B cell (primary cell): ENCODE measurements at places on chromosomes 5 and 9. TPM values are rescaled to one million over a fixed set of nuclear protein-coding genes. Genes with fewer than 3 reads are reported as not detected.
A peak's percentile ranks its signal among the peaks of the same experiment; 100 is the strongest.

GRCh38 chr5:81265101-81265500 lies 32.0 kb downstream of the CKMT2 start:
- no peak overlapping the region for H3K4me3 ChIP-seq
- no peak overlapping the region for H3K27ac ChIP-seq
- no peaks in the 10 kb centered on the region for H3K36me3 ChIP-seq
- DNase-seq = no peak
- no peaks in the 10 kb centered on the region for H3K27me3 ChIP-seq

GRCh38 chr9:74711341-74711740 lies 176.4 kb downstream of the TRPM6 start:
- H3K4me1 ChIP-seq = no peaks in the 10 kb centered on the region
- no peaks in the 10 kb centered on the region for H3K36me3 ChIP-seq
- no peak overlapping the region for H3K4me3 ChIP-seq
- no peak overlapping the region for H3K27ac ChIP-seq
- no peak for DNase-seq

DNA sequence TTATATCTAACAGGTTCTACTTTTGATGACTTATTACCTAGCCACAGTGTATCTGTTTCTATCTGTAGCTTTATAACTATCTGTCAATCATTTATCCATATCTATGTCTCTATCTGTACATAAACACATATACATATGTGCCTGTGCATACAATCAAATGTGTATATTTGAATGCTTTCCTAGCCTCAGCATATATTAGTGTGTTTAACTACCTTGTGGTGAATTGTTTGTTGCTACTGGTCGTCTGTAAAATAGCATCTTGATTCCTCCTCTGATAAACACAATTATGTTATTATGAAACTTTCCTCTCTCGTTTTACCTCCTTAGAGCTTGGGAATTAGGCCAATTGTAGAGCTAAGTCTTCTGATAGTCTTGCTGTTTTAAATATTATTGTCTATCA lies 44.4 kb downstream of the PARP8 start:
- no peaks in the 10 kb centered on the region for H3K36me3 ChIP-seq
- H3K27ac ChIP-seq = peak overlapping the region; percentile 78
- no peak for DNase-seq
- peak overlapping the region; percentile 11 for H3K4me3 ChIP-seq

GRCh38 chr9:91474656-91475055 lies 51.0 kb upstream of the NFIL3 start:
- no peak overlapping the region for H3K27ac ChIP-seq
- peaks cover 10% of the 10 kb centered on the region for H3K27me3 ChIP-seq
- no peak overlapping the region for H3K4me3 ChIP-seq
- H3K4me1 ChIP-seq = no peaks in the 10 kb centered on the region

CRHBP gene
- 0.75 and 1.7 TPM in 2 replicates for polyA plus RNA-seq

HCN1 gene
- not detected in 2 replicates for polyA plus RNA-seq

GPBP1 gene
- 30.9 and 65.3 TPM in 2 replicates for polyA plus RNA-seq

DNA sequence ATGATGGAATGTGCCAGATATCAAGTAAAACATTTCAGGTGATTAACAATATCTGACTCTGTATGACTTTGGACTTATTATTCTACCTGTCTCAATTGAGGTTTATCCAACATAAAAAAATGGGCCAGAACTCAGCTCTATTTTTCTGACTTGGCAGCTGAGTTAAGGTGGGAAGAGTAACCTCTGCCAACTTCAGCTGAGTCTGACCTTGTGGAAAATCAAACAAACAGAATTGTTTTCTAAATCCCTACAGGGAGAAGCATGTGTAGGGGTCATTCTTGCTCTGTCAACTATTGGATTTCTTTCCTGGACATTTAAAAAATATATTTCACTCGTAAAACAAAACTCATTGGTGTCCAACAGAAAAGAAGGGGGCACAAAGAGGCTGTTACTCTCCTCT lies 139.4 kb upstream of the TLR4 start:
- H3K27me3 ChIP-seq = no peaks in the 10 kb centered on the region
- DNase-seq = no peak
- H3K4me3 ChIP-seq = no peak overlapping the region
- no peaks in the 10 kb centered on the region for H3K36me3 ChIP-seq
- no peaks in the 10 kb centered on the region for H3K4me1 ChIP-seq
- no peak overlapping the region for H3K27ac ChIP-seq

DNA sequence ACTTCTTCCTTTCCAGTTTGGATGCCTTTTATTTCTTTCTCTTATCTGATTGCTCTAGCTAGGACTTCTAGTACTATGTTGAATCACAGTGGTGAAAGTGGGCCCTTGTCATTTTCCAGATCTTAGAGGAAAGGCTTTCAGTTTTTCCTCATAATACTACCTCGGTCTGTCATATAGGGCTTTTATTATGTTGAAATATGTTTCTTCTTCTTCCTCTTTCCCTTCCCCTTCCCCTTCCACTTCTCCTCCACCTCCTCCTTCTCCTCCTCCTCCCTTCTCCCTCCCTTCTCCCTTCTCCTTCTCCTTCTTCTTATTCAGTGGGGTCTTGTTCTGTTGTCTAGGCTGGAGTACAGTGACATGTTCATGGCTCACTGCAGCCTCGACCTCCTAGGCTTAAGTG lies 9.2 kb upstream of the TERT start:
- no peaks in the 10 kb centered on the region for H3K4me1 ChIP-seq
- no peak overlapping the region for H3K27ac ChIP-seq
- H3K27me3 ChIP-seq = no peaks in the 10 kb centered on the region
- no peaks in the 10 kb centered on the region for H3K36me3 ChIP-seq
- H3K4me3 ChIP-seq = no peak overlapping the region

GRCh38 chr5:124161266-124161665 lies 585.2 kb downstream of the ZNF608 start:
- no peak overlapping the region for H3K27ac ChIP-seq
- H3K4me1 ChIP-seq = peaks cover 45% of the 10 kb centered on the region
- no peak overlapping the region for H3K4me3 ChIP-seq
- H3K36me3 ChIP-seq = no peaks in the 10 kb centered on the region
- DNase-seq = no peak

- H3K27me3 ChIP-seq = peaks cover 34% of the 10 kb centered on the region
- no peak for DNase-seq
- H3K4me1 ChIP-seq = peaks cover 20% of the 10 kb centered on the region
- H3K4me3 ChIP-seq = no peak overlapping the region
Observed at GRCh38 chr5:141484310-141484640, 555 bp upstream of the PCDHGC4 start.

PDE6A gene
- not detected in 2 replicates for polyA plus RNA-seq
